Type B pancreatic cell (in vitro differentiated cells): ENCODE measurements at places on chromosomes 1 and 21.

GRCh38 chr1:222523852-222524251 lies 24.1 kb downstream of the HHIPL2 start:
- no peaks in the 10 kb centered on the region for H3K27me3 ChIP-seq
- H3K4me1 ChIP-seq: peaks cover 6% of the 10 kb centered on the region
- DNase-seq: no peak
- H3K4me3 ChIP-seq: no peak overlapping the region
- H3K36me3 ChIP-seq: peaks cover 4% of the 10 kb centered on the region
- H3K27ac ChIP-seq: no peak overlapping the region

- H3K4me1 ChIP-seq: peaks cover 16% of the 10 kb centered on the region
- H3K4me3 ChIP-seq: no peak overlapping the region
Observed at GRCh38 chr1:178529364-178530036, 16.6 kb downstream of the TEX35 start.

- DNase-seq: no peak
- H3K4me3 ChIP-seq: no peak overlapping the region
- peaks cover 32% of the 10 kb centered on the region for H3K4me1 ChIP-seq
- no peaks in the 10 kb centered on the region for H3K27me3 ChIP-seq
- no peak overlapping the region for H3K27ac ChIP-seq
Observed at GRCh38 chr1:16383888-16384287, 16.8 kb downstream of the SZRD1 start.

DNA sequence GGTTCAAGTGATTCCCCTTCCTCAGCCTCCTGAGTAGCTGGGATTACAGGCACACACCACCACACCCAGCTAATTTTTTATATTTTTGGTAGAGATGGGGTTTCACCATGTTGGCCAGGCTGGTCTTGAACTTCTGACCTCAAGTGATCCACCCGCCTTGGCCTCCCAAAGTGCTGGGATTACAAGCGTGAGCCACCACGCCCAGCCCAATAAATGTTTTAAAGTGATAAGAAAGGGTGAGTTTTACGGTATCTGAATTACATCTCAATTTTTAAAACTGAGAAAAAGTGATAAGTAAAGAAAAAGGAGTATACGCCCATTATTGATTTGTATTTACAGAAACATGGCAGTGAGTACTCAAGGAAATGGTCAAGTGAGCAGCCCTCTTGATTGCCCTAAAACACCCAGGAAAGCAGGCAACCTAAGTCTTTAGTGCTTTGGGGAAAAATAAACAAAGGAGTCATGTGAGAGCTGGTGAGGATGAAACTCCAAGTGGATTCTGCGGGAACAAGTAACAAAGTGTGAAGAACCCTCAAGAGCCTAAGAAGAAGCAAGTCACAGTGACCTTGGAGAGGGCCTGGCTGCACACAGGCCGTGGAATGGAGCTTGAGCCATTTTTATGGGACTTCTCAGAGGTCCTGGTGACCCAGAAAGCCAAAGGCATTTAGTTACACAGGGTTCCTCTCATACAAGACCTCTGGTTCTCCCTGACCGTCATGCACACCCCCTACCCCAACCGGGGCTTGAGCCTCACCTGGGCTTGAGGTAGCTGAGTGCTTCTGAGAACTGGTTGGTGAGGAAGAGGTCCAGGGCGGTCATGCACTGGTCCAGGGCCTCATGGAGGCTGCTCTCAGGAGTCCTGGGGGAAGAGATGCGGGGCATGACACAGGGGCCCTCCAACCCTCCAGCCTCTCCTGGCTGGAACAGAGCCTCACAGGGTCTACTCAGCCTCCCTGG lies 9.1 kb downstream of the TTC39A start:
- no peaks in the 10 kb centered on the region for H3K36me3 ChIP-seq
- no peak overlapping the region for H3K4me3 ChIP-seq
- H3K27ac ChIP-seq: no peak overlapping the region
- peaks cover 3% of the 10 kb centered on the region for H3K27me3 ChIP-seq
- no peak for DNase-seq

- H3K36me3 ChIP-seq: peaks cover 9% of the 10 kb centered on the region
- peaks cover 32% of the 10 kb centered on the region for H3K4me1 ChIP-seq
- no peak for DNase-seq
Observed at GRCh38 chr1:28370239-28371009, 884 bp downstream of the PHACTR4 start.

- no peaks in the 10 kb centered on the region for H3K27me3 ChIP-seq
- DNase-seq: no peak
- H3K27ac ChIP-seq: no peak overlapping the region
- no peaks in the 10 kb centered on the region for H3K4me1 ChIP-seq
Observed at GRCh38 chr1:163241746-163242145, 39.0 kb upstream of the RGS5 start.

- no peak for DNase-seq
- H3K4me3 ChIP-seq: no peak overlapping the region
- H3K27ac ChIP-seq: no peak overlapping the region
- H3K4me1 ChIP-seq: peaks cover 33% of the 10 kb centered on the region
- H3K36me3 ChIP-seq: no peaks in the 10 kb centered on the region
Observed at GRCh38 chr1:67937010-67937409, 103.7 kb upstream of the GNG12 start.

- H3K4me3 ChIP-seq: no peak overlapping the region
- H3K27me3 ChIP-seq: no peaks in the 10 kb centered on the region
Observed at GRCh38 chr1:219434285-219434922, 178.5 kb downstream of the ZC3H11B start.

DNA sequence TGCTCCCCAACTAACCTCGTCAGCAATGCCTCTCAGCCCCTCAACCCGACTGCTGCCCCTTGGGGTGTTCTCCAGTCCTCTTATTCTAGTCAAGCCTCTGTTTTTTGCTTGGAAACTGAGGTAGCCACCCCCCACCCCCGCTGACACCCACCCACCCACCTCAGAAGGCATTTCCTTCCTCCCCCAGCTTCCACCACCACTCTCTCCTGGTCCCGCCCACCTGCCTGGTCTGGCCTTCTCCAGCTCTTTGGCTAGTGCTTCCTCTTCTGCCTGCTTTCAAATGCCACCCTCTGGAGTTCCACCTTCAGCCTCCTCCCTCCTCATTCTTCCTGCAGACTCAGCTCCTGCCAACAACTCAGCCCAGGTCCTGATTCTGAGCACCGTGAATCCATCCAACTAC lies 35.3 kb downstream of the OLFML2B start:
- H3K27ac ChIP-seq: no peak overlapping the region
- H3K36me3 ChIP-seq: peaks cover 44% of the 10 kb centered on the region
- H3K4me1 ChIP-seq: no peaks in the 10 kb centered on the region
- no peak for DNase-seq
- H3K27me3 ChIP-seq: no peaks in the 10 kb centered on the region
- H3K4me3 ChIP-seq: no peak overlapping the region

- H3K27me3 ChIP-seq: peaks cover 52% of the 10 kb centered on the region
- no peaks in the 10 kb centered on the region for H3K4me1 ChIP-seq
- DNase-seq: no peak
Observed at GRCh38 chr1:229905031-229905545, 161.9 kb upstream of the GALNT2 start.

GRCh38 chr1:7620196-7620595 lies 150.9 kb upstream of the VAMP3 start:
- H3K27me3 ChIP-seq: peaks cover 19% of the 10 kb centered on the region
- H3K4me1 ChIP-seq: peaks cover 4% of the 10 kb centered on the region
- no peak for DNase-seq
- no peak overlapping the region for H3K4me3 ChIP-seq

- no peaks in the 10 kb centered on the region for H3K4me1 ChIP-seq
- no peak overlapping the region for H3K4me3 ChIP-seq
- DNase-seq: no peak
- no peak overlapping the region for H3K27ac ChIP-seq
- no peaks in the 10 kb centered on the region for H3K27me3 ChIP-seq
Observed at GRCh38 chr1:180456191-180456590, 46.2 kb downstream of the ACBD6 start.

DNA sequence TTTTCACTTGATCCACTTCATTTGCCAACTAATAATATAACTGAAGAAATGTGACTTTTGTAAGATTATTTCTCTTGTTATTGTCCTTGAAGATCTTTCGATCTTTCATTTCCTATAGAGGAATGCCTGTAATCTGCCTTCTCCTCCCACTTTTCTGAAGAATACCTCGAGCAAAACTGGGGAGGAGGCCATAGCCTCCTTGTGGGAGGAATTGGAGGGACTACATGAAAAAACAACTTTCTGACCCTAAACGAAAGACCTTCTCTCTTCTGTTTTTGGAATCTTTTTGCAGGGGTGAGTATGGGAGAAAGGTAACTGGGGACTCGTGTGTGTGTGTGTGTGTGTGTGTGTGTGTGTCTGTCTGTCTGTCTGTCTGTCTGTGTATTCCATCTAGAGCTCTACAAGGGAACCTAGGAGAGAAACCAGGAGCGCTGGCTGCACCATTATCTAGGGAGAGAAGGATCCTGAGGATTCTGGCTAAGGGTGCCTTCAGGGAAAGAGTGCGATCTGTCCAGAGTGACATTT lies 32.4 kb upstream of the MAB21L3 start:
- H3K4me3 ChIP-seq: no peak overlapping the region
- H3K27ac ChIP-seq: no peak overlapping the region
- H3K36me3 ChIP-seq: peaks cover 4% of the 10 kb centered on the region
- H3K4me1 ChIP-seq: no peaks in the 10 kb centered on the region
- DNase-seq: no peak

- no peaks in the 10 kb centered on the region for H3K4me1 ChIP-seq
- DNase-seq: no peak
- H3K27ac ChIP-seq: no peak overlapping the region
- H3K27me3 ChIP-seq: no peaks in the 10 kb centered on the region
Observed at GRCh38 chr1:77631751-77632150, 50.7 kb downstream of the ZZZ3 start.

- DNase-seq: no peak
- H3K27me3 ChIP-seq: no peaks in the 10 kb centered on the region
- no peaks in the 10 kb centered on the region for H3K36me3 ChIP-seq
Observed at GRCh38 chr1:193406901-193407300, 220.5 kb upstream of the B3GALT2 start.

DNA sequence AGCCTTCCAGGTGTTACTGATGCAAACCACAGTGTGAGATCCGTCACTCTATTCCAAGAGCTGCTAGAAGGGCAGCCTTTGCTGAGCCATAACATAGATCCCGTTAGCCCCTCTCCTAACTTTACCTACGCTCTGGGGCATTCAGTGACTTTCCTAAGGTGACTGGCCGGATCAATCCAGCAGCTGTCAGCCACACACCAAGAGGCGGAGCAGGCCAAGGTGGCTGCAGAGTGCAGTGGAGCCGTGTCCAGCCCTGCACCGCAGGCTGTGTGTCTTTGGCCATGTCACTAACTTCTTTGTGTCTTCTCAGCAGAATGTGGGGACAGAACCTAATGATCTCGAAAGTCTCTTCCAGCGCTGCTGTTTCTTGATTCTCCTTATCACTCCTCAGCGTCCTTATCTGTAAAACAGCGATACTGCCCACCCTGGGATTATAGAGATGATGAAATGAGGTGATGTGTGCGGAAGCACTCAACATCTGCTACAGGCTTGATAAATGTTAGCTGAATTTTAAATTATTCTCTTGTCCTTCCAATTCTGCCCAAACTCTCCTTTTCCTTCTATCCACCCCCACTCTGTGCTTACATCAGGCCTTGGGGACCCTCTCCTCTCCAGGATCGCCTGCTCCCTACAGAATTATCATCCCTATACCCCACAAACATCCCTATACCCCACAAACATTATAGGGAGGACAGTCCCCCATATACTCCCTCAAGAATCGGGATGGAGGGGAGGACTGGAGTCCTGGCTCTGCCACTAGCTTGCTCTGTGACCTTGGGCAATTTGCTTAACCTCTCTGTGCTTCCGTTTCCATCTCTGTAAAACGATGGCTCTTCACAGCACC lies 25.8 kb upstream of the LRRN2 start:
- H3K27ac ChIP-seq: no peak overlapping the region
- DNase-seq: no peak
- H3K4me3 ChIP-seq: no peak overlapping the region
- H3K27me3 ChIP-seq: peaks cover 69% of the 10 kb centered on the region
- H3K4me1 ChIP-seq: peaks cover 25% of the 10 kb centered on the region
- no peaks in the 10 kb centered on the region for H3K36me3 ChIP-seq
